ENCODE measurements at places on chromosomes 13 and 19.

DNA sequence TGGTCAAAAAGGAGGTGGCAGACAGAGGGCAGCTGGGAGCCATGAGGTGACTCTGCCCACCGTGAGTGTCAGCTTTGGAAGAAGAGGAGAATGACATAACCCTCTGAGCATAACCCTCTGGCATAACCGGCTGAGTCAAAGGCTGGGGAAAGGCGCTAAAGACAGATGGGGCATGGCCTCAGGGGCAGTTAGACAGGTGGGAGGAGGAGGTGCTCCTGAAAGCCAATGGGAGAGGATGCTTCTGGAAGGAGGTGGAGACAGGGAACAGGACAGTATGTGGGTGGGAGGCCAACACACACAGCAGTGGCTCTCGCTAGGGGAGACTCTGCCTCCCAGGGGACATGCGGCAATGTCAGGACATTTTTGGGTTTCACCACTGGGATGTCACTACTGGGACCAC is 17.1 kb downstream of the ELAVL1 start:
- H3K27me3 ChIP-seq: no peaks in the 10 kb centered on the region
- no peak overlapping the region for H3K4me3 ChIP-seq
- no peaks in the 10 kb centered on the region for H3K4me1 ChIP-seq
- H3K27ac ChIP-seq: no peak overlapping the region

DNA sequence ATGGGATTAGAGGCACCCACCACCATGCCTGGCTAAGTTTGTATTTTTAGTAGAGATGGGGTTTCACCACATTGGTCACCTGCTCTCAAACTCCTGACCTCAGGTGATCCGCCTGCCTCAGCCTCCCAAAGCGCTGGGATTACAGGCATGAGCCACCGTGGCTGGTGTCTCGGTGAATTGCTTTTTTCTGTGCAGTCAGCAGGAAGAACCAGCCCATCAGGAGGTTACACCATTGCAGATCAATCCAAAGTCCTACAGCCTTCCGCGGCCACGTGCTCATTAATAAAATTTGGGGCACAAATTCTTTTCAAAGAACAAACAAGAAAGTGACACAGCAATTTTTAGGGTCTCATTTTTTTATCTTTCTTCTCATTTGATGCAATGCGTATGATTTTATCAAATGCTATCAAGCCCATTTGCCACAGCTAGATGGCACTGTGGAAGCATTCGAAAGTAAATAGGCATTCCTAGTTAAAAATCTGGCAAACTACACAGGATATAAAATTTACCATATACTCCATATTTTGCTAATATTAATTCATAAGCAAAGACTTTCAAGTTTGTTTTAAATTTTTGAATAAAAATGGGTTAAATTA is 54.4 kb upstream of the ZNF835 start:
- no peak overlapping the region for H3K27ac ChIP-seq
- no peaks in the 10 kb centered on the region for H3K4me1 ChIP-seq
- H3K4me3 ChIP-seq: no peak overlapping the region
- DNase-seq: no peak
- H3K27me3 ChIP-seq: no peaks in the 10 kb centered on the region

DNA sequence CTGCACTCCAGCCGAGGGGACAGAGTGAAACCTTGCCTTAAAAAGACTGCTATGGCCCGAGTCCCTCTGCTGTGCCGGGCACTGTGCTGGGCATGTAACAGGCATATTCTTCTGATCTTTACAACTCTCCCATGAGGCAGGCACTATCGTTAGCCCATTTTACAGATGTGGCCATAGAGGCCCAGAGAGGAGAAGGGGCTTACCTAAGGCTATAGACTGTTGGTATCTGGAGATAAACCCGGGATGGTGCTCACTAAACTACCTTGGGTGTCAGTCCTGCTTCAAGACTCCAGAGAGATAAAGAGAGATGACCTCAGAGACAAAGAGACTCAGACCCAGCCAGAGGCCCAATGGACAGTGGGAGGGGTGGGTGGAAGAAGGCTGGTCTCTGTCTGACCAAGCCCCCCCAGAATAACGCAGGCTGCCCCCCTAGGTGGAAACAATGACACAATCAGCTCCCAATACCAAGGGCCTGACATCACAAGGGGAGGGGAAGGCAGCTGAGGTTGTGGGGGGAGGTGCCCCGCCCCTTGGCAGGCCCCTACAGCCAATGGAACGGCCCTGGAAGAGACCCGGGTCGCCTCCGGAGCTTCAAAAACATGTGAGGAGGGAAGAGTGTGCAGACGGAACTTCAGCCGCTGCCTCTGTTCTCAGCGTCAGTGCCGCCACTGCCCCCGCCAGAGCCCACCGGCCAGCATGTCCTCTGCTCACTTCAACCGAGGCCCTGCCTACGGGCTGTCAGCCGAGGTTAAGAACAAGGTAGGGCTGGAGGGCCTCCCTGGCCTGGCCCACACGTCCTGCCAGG is at the start of gene CNN1:
Gene CNN1, plus strand, starts transcription at position 620 of the 805 bp plus-strand sequence. Its CDS starts 77 bp downstream, at position 697.
- no peaks in the 10 kb centered on the region for H3K27me3 ChIP-seq
- DNase-seq: no peak
- H3K4me1 ChIP-seq: peaks cover 8% of the 10 kb centered on the region
- no peaks in the 10 kb centered on the region for H3K36me3 ChIP-seq
- peak within 1 kb of the TSS; percentile 47 for H3K4me3 ChIP-seq
- no peak within 1 kb of the TSS for H3K27ac ChIP-seq

GRCh38 chr13:73481886-73482445 is 423.2 kb downstream of the KLF5 start:
- no peaks in the 10 kb centered on the region for H3K4me1 ChIP-seq
- H3K27ac ChIP-seq: no peak overlapping the region
- no peaks in the 10 kb centered on the region for H3K36me3 ChIP-seq
- no peak overlapping the region for H3K4me3 ChIP-seq
- no peak for DNase-seq

GRCh38 chr13:110109910-110110309 is 197.0 kb downstream of the COL4A1 start:
- no peaks in the 10 kb centered on the region for H3K27me3 ChIP-seq
- H3K4me1 ChIP-seq: no peaks in the 10 kb centered on the region
- no peak overlapping the region for H3K27ac ChIP-seq
- no peaks in the 10 kb centered on the region for H3K36me3 ChIP-seq
- H3K4me3 ChIP-seq: no peak overlapping the region

- peaks cover 2% of the 10 kb centered on the region for H3K4me1 ChIP-seq
- no peak overlapping the region for H3K27ac ChIP-seq
- H3K36me3 ChIP-seq: peaks cover 39% of the 10 kb centered on the region
- H3K27me3 ChIP-seq: no peaks in the 10 kb centered on the region
- H3K4me3 ChIP-seq: no peak overlapping the region
Measured at GRCh38 chr19:41198559-41198958, 5.5 kb downstream of the CYP2S1 start.

GRCh38 chr13:80599765-80600164 is 258.8 kb upstream of the SPRY2 start:
- no peak overlapping the region for H3K27ac ChIP-seq
- no peaks in the 10 kb centered on the region for H3K4me1 ChIP-seq
- H3K4me3 ChIP-seq: no peak overlapping the region
- H3K27me3 ChIP-seq: no peaks in the 10 kb centered on the region
- no peak for DNase-seq

- DNase-seq: no peak
- H3K4me3 ChIP-seq: no peak overlapping the region
- H3K27ac ChIP-seq: no peak overlapping the region
- peaks cover 92% of the 10 kb centered on the region for H3K27me3 ChIP-seq
- H3K36me3 ChIP-seq: no peaks in the 10 kb centered on the region
Measured at GRCh38 chr13:112060899-112061366, 6.0 kb upstream of the SOX1 start.

Data from iPS DF 6.9 (cell line).